ENCODE measurements at places on chromosomes 7 and 10.

- H3K36me3 ChIP-seq: no peaks in the 10 kb centered on the region
- H3K27me3 ChIP-seq: no peaks in the 10 kb centered on the region
- H3K4me3 ChIP-seq: no peak overlapping the region
Observed at GRCh38 chr7:87505557-87506245, 30.2 kb upstream of the ABCB4 start.

DNA sequence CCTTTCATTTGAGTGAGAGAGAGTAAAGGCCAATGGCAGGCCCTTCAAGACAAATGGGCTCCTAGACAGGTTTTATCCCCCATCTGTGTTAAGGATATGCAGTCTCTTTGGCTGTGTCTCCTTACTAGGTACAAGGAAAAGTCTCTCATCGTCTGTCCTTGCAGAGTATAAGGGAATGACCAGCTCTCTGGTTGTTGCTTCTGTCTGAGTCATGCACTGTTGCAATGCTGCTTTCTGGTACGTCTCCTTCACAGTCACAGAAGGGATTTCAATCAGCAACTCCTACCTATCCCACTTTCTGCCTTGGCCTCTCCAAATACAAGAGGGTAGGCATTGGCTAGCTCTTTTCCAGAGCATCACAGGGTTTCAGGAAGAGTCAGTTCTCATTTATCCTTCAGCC is 48.1 kb downstream of the CTTNBP2 start:
- DNase-seq: no peak
- H3K36me3 ChIP-seq: no peaks in the 10 kb centered on the region
- no peaks in the 10 kb centered on the region for H3K4me1 ChIP-seq
- H3K4me3 ChIP-seq: no peak overlapping the region
- H3K27me3 ChIP-seq: no peaks in the 10 kb centered on the region
- no peak overlapping the region for H3K27ac ChIP-seq

GRCh38 chr10:4183761-4184261 is 398.8 kb upstream of the KLF6 start:
- H3K4me3 ChIP-seq: no peak overlapping the region
- H3K36me3 ChIP-seq: no peaks in the 10 kb centered on the region
- no peaks in the 10 kb centered on the region for H3K4me1 ChIP-seq
- no peak for DNase-seq

GRCh38 chr7:149762610-149763009 is 10.8 kb downstream of the ZNF467 start:
- no peak overlapping the region for H3K27ac ChIP-seq
- H3K36me3 ChIP-seq: peaks cover 13% of the 10 kb centered on the region
- peaks cover 50% of the 10 kb centered on the region for H3K27me3 ChIP-seq
- no peak for DNase-seq
- H3K4me3 ChIP-seq: no peak overlapping the region
- H3K4me1 ChIP-seq: peaks cover 16% of the 10 kb centered on the region

GRCh38 chr10:87504640-87505365 is at the start of gene MINPP1:
Gene MINPP1, plus strand, starts transcription at chr10:87504893. Its CDS starts 23 bp downstream, at chr10:87504916.
- peak within 1 kb of the TSS; percentile 93 for H3K4me3 ChIP-seq
- H3K27ac ChIP-seq: peak within 1 kb of the TSS; percentile 89
- peak; percentile 64 for DNase-seq

- H3K36me3 ChIP-seq: peaks cover 5% of the 10 kb centered on the region
- no peak overlapping the region for H3K4me3 ChIP-seq
- H3K27me3 ChIP-seq: no peaks in the 10 kb centered on the region
- DNase-seq: no peak
Observed at GRCh38 chr7:117784315-117784714, 88.9 kb downstream of the CTTNBP2 start.

DNA sequence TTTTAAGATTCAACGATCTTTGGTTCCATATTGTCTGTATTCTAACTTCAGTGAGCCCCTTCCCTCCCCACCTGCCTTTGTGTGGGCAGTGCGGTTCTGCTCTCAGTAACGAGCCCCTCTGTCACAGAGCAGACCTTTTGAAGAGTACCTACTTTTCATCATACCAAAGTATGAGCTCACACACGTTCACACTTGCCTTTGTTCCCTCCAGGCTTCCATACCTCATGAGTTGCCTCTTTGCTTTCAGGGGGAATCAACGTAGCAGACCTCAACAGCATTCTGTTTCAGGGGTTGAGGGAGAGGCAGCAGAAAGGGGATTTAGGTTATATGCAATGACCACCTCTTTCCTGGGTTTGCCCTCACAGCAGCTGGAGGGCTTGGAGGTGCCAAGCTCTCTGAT is 211.4 kb upstream of the MDFIC start:
- no peaks in the 10 kb centered on the region for H3K27me3 ChIP-seq
- DNase-seq: no peak
- H3K4me1 ChIP-seq: no peaks in the 10 kb centered on the region
- no peak overlapping the region for H3K4me3 ChIP-seq
- no peaks in the 10 kb centered on the region for H3K36me3 ChIP-seq

- no peak overlapping the region for H3K27ac ChIP-seq
- H3K4me1 ChIP-seq: peaks cover 14% of the 10 kb centered on the region
- no peak for DNase-seq
Observed at GRCh38 chr7:69450456-69450855, 147.8 kb upstream of the AUTS2 start.

GRCh38 chr10:129319934-129320333 is 147.1 kb upstream of the MGMT start:
- no peak overlapping the region for H3K4me3 ChIP-seq
- H3K4me1 ChIP-seq: no peaks in the 10 kb centered on the region
- no peak overlapping the region for H3K27ac ChIP-seq
- H3K36me3 ChIP-seq: no peaks in the 10 kb centered on the region
- H3K27me3 ChIP-seq: no peaks in the 10 kb centered on the region
- DNase-seq: no peak

DNA sequence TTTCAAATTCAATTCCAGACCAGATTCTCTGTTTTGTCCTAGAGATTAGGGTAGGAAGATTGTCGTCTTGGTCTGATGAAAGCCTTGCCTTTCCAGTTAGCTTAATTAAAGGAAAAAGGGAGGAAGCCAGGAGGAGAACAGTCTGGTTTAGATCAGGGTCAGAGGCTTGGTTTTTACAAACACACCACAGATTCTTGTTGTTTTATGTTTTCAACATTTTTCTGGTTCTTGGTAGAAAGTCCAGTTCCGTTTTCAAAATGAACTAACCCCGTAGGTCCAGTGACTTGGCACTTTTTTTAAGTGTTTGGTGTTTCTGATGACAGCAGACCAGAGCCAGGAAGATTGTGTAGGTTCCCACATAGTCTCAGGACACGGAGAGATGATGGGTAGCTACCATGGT is 167.1 kb upstream of the INHBA start:
- H3K4me1 ChIP-seq: no peaks in the 10 kb centered on the region
- no peak for DNase-seq
- H3K27me3 ChIP-seq: no peaks in the 10 kb centered on the region
- H3K36me3 ChIP-seq: no peaks in the 10 kb centered on the region

- peaks cover 4% of the 10 kb centered on the region for H3K4me1 ChIP-seq
- H3K36me3 ChIP-seq: peaks cover 16% of the 10 kb centered on the region
- no peaks in the 10 kb centered on the region for H3K27me3 ChIP-seq
- no peak overlapping the region for H3K27ac ChIP-seq
Observed at GRCh38 chr7:30880125-30880720, 31.4 kb upstream of the AQP1 start.

GRCh38 chr7:15543256-15543655 is 18.6 kb downstream of the AGMO start:
- no peaks in the 10 kb centered on the region for H3K4me1 ChIP-seq
- no peak for DNase-seq
- H3K27me3 ChIP-seq: no peaks in the 10 kb centered on the region
- H3K36me3 ChIP-seq: no peaks in the 10 kb centered on the region

DNA sequence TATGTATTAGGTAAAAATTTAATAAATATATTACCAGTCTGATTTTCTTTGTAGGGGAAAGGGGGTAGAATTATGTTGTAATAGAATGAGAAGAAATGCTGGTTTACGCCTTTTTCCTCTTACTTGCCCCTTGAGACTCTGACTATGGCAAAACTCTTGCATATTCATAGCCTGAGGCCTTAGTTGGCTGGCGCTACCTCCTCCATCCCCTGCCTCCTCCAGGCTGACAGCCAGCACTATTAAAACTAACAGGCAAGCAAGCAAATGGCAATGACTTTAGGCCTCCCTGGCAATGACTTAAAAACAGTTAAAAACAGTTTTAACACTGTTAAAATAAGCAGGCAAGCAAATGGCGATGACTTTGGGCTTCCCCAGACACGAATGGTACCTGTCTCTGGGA is 14.4 kb downstream of the PKD2L1 start:
- H3K4me3 ChIP-seq: no peak overlapping the region
- H3K4me1 ChIP-seq: no peaks in the 10 kb centered on the region
- H3K36me3 ChIP-seq: no peaks in the 10 kb centered on the region
- H3K27ac ChIP-seq: no peak overlapping the region

- no peak for DNase-seq
- no peaks in the 10 kb centered on the region for H3K27me3 ChIP-seq
- H3K4me3 ChIP-seq: no peak overlapping the region
- H3K27ac ChIP-seq: no peak overlapping the region
Observed at GRCh38 chr7:101093906-101094305, 8.6 kb downstream of the TRIM56 start.

- DNase-seq: no peak
- peaks cover 83% of the 10 kb centered on the region for H3K36me3 ChIP-seq
- H3K27me3 ChIP-seq: no peaks in the 10 kb centered on the region
- no peak overlapping the region for H3K27ac ChIP-seq
- no peak overlapping the region for H3K4me3 ChIP-seq
Observed at GRCh38 chr7:45082031-45082830, 6.5 kb downstream of the NACAD start.

DNA sequence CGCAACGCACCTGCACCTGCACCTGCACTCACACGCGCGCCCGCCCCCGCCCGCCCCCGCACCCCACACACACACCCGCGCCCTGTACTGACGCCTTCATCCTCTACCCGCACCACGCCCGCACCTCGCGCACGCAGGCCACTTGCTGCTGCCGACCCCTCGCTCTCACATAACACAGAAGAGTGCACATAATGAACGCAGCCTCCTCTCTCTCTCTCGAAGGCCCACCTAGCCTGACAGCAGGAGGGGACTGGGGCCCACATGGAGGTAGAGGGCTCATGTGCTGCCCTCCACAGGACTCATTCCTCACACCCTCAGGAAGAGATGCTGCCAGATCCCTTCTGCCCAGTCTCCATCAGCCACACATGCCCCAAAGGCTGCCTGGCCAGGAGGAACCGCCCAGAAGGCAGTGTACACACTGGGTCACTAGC is 432 bp upstream of the CAMK2B start:
- H3K4me1 ChIP-seq: peaks cover 55% of the 10 kb centered on the region
- peak overlapping the region; percentile 16 for H3K4me3 ChIP-seq
- peaks cover 19% of the 10 kb centered on the region for H3K27me3 ChIP-seq
- no peak for DNase-seq
- H3K27ac ChIP-seq: no peak overlapping the region

DNA sequence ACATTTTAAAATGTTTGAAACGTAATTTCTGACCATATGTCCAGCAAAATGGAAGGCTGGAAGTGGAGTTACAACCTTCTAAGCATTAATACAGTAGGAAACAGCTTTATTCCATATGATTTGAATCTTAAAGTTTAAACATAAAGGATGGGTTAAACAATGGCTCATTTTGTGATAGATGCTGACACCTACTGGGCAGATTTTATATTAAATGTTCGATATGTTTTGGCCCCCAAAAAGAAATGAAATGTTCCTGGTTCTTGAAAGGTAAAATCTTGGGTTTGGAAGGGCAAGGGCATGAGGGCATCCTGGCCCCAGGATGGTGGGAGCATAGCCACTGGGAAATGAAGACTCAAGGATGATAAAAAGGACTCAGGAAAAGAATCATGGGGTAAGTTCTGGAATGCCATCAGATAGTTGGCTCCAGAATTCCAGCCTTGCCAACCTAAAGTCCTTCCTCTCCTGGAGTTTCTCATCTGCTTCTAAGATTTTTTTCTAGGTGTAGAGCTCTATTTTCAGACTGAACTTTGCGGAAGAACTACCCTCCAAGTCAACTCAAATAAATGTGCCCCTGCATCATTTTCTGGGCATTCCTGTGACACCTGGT is 34.6 kb upstream of the SLC35G1 start:
- no peaks in the 10 kb centered on the region for H3K36me3 ChIP-seq
- H3K4me3 ChIP-seq: no peak overlapping the region
- H3K4me1 ChIP-seq: no peaks in the 10 kb centered on the region
- no peak for DNase-seq
- H3K27ac ChIP-seq: no peak overlapping the region

DNA sequence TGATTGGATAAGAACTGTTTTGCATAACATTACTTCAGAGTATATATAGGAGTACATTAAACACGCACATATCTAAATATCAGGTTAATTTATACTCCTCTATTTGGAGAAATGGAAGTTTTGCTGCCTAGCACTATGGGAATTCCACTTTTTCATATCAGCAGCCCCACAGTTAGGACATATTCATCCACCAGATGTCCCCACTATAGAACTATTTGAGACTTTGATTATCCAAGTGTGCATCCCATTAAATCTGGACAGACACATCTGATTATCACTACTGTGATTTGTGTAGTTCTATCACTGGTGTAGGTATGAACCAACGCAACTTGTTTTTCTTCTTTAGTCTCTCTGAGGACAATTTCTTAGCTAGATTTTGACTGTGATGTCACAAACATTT is 345.7 kb downstream of the THSD7A start:
- no peak for DNase-seq
- H3K36me3 ChIP-seq: no peaks in the 10 kb centered on the region
- no peak overlapping the region for H3K4me3 ChIP-seq
- no peaks in the 10 kb centered on the region for H3K4me1 ChIP-seq
- peak overlapping the region; percentile 22 for H3K27ac ChIP-seq
